ENCODE measurements at places on chromosomes 4 and X.

GRCh38 chrX:12241026-12241425 lies 102.8 kb downstream of the FRMPD4 start:
- no peak for DNase-seq

DNA sequence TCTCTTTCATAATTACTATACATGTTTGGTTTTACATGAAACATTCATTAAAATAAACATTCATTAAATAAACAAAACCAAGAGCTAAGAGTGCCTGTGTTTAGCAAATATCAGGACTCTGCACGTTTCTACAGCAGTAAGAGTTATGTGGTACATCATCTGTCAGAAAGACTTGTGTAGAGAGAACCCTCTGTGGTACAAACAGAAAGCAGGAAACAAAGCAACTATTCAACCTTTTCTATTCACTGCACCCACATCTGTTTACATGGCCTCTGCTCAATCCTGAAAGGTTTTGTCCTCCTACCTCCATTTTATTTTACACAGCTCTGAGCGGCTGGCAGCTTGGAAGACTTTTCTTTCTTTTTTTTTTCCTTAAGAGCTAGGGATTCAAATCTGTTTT lies 90.7 kb upstream of the PCDH18 start:
- no peak for DNase-seq

DNA sequence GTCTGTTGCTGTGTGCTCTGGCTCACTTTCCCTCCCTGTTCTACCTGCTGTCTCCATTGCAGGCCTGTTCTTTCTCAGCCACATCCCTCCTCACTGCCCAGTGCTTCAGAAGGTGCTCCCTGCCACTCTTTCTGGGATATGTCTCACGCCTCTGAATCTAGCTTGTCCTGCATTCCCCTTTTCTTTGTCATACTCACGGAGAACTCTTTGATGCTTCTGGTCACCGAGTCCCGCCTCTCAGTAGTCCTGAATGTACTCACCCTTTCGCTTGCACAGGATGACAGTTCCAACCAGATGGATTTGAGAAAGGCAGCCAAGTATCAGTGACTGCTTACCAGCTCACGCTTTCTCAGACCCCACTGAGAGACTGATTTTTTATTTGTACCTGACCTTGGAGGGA lies 65.2 kb upstream of the TLR2 start:
- DNase-seq: no peak

- DNase-seq: no peak
These were observed 1509.6 kb downstream of the ADGRL3 start for GRCh38 chr4:62709618-62710252.

Measured in stimulated activated CD4-positive, alpha-beta T cell treated with anti-CD3 and anti-CD28 coated beads, TNF-alpha, amount 100 ng/mL, for 4 hours (primary cell).